ENCODE measurements at places on chromosomes 16 and 17.

GRCh38 chr16:27424772-27425498 lies 23.0 kb downstream of the IL21R start:
- no peak for DNase-seq

- no peak for DNase-seq
These were observed 8.0 kb downstream of the TEN1 start for GRCh38 chr17:75987041-75987440.

DNA sequence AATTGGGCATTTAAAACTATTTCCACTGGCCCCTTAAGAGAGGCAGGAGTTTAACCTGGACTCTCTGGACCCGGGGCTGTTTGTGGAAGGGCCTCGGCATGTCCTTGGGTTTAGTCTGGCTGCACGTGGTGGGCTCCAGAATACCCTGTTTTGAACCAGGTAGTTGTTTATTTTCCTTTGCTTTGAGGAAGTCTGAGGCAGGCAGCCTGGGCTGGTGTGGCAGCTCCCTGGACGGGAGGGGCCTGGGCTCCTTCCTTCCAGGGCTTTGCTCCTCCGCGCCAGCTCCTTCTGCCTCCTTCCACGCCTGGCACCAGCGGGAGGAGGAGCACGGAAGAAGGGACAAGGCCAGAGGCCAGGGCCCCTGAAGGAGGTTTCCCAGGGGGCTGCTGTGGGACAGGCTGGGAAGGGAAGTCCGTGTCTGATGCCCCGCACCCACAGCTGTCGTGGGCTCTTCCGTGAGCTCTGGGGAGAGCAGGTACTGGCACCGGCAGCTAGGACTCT lies 15.5 kb downstream of the BANP start:
- DNase-seq: no peak

DNA sequence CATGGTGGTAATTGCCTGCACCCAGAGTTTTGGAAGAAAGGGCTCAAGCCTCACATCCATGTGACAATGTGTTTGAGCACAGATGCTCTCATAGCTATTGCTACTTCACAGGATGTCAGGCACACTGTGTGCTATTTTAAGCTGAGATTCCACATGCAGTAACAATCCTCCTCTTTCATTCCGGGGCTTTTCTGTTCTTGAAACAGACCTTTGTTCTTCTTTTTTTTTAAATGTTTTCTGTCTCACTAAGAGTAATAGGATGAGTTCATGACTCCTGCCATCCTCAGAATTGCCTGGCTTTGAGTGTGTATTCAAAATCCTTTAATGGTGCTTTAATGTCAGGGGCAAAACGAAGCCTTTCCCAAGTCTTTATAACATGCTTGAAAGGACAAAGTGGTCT lies 198.9 kb downstream of the ABCC12 start:
- no peak for DNase-seq

DNA sequence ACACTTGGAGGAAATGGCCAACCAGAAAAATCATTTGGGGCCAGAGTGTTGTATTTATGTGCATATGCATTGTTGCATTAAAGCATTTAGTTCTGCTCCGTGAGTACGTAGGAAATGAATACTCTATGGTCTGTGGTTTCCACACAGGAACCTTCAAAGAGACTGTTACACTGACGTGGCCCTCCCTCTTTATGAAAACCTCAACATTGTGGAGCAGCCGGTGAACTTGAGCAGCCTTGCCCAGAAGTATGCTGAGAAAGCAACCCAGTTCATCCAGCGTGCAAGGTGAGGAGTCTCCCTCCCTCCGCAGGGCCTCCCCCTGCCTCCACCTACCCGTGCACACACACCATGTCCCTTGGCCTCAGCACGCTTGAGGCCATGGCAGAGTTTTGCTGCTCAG lies 65.2 kb downstream of the ARSG start:
- DNase-seq: peak; percentile 85

- DNase-seq: no peak
These were observed 253.0 kb downstream of the HS3ST3B1 start for GRCh38 chr17:14553847-14554246.

GRCh38 chr16:636206-637080 lies at the start of gene METTL26:
Gene METTL26 (minus strand): TSS chr16:636305. CDS start chr16:636290, 15 bp downstream.
- DNase-seq: peak; percentile 96

DNA sequence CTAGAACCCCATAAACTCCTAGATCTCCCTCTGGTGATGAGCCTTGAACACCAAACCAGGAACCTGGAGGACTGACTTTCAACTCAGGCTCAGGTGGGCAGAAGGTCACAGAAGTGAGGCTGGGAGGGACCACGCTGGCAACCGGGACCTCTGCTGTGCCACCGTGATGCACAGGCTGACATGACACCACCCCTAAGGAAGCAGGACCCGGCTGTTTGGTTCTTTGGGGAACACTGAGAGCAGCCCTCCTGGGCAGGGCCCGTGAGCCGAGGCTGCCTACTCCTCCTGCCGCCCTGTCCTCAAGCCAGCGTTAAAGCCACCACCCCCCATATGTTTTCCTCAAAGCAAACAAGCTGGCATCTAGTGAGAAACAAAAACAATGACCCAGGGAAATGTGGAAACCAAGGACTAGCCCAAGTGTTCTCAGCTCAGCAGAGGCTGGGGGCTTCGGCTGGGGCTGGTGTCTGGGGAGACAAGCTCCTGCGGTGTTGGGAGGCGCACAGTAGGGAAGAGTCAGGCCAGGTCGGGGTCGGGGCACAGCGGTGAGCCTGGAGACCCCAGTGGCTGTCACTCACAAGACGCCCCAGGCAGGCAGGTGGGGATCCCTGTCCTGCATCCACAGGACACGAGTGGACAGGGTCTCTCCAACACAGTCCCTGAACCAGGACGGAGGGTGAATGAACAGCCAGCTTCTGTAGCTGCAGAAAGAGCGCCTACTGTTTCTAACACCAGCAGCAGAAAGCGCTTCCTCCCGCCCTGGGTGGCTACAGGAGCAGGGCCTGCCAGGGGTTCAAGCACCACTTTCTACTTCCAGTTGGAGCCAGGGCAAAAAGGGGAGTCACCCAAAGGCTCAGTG lies 1.7 kb downstream of the SMIM5 start:
- no peak for DNase-seq

Measured in naive thymus-derived CD8-positive, alpha-beta T cell (primary cell).